ENCODE measurements at places on chromosomes 4 and X.
A peak's percentile ranks its signal among the peaks of the same experiment; 100 is the strongest.

DNA sequence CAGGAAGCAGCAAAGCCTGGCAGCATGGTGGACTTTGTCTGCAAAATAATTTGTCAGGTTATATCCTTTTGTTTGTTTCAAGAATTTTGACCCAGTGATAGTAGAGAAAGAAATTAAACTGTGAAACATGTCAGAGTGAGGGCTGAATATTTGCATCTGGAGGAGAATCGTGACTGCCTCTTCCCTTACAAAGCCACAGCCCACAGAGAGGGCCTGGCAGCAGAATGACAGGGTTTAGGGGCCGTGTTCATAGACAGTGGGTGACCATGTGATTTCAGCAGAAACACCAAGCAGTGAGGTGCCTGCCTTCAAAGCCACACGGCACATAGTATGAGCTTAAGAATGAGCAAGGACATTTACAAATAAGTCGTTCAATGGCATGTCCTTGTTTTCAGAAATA lies 24.4 kb upstream of the PLAC8 start:
- no peak for DNase-seq

- DNase-seq: no peak
Observed at GRCh38 chr4:26163425-26164362, 157.1 kb upstream of the RBPJ start.

- DNase-seq: no peak
Observed at GRCh38 chr4:17665346-17665745, 50.9 kb downstream of the MED28 start.

DNA sequence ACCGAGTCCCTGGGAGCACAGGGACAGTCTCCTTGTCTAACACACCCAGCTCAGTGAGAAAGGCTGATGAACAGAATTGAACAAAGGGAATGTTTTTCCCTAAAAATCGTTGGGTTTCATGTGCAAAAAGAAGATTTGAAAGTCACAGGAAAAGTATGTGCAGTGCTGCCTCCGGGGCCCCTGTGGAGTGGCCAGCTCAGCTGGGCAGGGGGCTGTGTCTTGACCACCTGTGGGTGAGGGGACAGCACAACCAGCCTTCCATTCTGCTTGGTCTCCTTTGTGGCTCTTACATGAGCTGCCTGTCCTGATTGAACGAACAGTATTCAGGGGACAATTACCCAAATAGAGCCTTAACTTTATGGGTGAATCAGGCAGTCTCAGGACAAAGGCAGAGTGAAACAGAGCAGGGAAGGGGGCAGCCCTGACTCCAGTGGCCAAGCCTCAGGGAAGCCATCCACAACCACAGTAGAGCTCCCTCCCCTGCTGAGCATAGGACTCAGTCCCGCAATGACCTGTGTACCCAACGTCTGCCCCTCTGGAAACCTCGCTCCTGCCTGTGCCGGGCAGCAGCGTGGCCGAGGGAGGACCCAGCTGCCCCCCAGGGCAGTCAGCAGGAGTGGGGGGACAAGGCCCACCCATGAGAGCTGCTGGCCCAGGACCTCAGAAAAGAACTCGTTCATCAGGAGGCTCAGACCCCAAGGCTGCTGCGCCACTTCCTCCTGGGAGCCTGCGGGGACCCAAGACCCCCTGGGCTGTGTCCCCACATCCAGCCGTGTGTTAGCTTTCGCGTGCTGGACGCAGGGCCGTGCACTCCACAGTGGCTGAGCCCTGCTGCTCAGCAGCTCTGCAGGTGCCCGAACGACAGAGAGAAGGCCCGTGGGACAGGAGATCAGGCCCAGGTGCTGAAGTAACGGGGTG lies 59.6 kb upstream of the MXD4 start:
- DNase-seq: no peak

- DNase-seq: no peak
Observed at GRCh38 chrX:155314260-155314659, 20.2 kb downstream of the CLIC2 start.

GRCh38 chrX:150513544-150513943 lies 54.9 kb upstream of the MTM1 start:
- no peak for DNase-seq

GRCh38 chr4:187460016-187460415 lies 535.6 kb upstream of the ZFP42 start:
- no peak for DNase-seq

GRCh38 chrX:123324625-123325024 lies 140.5 kb downstream of the GRIA3 start:
- no peak for DNase-seq

DNA sequence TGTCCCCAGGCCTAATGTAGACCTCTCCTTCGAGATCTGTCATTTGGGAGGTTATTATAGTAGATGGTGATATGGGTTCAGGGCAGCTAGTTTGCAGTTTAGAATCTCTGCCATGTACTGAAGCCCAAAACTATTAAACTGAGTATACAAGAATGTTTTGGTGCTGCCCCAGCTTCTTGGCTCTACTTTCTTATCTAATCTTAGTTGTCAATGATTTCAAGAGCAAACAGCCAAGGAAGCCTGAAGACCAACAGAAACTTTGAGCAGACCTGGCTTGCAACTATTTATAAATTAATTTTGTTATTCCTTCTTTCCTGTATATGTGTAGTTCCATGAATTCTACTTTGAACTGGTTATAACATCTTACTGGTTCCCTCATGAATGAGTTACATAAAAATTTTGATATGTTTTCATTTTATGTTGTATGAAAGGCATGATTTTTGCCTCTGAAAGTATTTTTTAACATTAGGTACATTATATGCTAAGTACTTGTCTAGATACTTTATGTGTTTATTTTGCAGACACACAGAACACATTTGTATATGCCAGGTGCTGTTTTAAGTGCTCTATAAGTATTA lies 2.0 kb upstream of the MGST2 start:
- DNase-seq: no peak

DNA sequence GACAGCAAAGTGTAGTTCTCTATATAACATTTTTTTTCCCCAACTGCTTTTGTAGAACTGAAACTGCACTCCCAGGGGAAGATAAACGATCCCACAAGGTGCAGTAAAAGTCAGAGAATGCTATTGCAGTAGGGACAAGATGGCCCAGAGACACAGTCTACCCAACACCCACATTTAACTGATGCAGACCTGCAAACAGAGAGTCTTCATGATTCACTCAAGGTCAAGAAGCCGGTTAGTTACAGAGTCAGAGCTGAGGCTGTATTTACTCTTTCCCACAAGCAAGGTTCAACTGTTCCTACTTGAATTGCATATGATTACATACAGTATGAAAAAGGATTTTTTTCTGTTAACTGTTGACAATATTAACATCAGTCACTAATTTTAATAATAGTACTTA lies 654.6 kb downstream of the IL1RAPL1 start:
- DNase-seq: no peak

- DNase-seq: no peak
Observed at GRCh38 chrX:96483647-96484160, 200.9 kb upstream of the DIAPH2 start.

GRCh38 chrX:125295337-125295736 lies 24.3 kb upstream of the TEX13C start:
- DNase-seq: no peak

DNA sequence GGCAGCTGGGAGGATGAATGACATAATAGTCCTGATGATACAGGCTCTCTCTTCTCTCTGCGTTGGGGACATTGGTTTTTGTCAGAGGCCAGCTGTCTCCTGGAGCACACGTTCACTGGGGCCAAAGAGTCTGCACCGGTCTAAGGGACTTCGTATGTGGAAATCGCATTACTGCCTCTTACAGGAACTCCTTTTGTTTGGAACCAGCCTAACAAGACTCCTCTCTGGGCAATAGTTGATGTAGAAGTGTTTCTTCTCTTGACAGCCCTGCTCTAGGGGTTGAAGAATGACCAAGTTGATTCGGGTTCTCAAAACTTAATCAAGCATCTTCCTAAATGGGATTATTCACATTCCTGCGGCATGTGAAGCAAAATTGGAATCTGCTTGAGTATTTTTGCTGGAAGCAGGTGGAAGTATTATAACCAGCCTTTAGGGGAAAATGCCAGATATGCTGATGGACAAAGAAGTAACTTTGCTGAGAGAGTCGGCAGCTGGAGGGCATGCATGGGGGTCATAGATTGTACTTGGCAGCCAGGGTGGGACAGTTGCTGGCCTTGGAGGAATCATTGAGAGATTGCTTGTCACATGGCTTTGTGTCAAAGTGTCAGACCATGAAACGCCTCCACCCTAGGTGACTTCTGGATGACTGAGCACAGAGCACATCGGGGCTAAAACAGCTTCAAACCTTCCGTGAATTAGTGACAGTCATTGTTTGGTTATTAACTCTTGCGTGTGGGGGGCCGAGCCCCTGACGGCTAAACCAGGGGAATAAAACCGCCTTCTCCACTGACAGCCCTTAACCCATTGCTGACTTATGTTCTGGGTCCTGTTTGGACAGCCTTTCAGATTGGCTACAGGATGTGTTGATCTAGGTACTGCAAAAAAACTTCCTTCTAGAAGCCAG lies 34.4 kb upstream of the SLC34A2 start:
- no peak for DNase-seq

GRCh38 chr4:138330531-138330930 lies 88.4 kb upstream of the SLC7A11 start:
- DNase-seq: no peak

DNA sequence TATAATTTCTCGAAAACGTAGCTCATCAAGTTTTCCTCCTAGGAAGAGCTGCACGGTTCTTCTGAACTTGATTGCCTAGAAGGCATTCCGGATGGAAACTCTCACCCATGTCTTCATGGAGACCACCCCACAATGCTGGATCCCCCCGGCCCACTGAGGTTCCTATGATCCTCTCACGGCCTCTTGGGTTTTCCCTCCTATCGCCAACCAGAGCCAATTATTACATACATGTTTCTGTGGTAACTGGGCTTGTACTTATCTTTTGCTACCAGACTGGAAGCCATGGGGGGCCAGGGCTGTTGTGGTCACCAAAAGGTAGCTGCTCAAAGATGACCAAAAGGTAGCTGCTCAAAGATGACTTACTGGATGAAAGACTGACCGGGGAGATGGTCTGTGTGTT lies 131.5 kb downstream of the AFAP1 start:
- DNase-seq: no peak

DNA sequence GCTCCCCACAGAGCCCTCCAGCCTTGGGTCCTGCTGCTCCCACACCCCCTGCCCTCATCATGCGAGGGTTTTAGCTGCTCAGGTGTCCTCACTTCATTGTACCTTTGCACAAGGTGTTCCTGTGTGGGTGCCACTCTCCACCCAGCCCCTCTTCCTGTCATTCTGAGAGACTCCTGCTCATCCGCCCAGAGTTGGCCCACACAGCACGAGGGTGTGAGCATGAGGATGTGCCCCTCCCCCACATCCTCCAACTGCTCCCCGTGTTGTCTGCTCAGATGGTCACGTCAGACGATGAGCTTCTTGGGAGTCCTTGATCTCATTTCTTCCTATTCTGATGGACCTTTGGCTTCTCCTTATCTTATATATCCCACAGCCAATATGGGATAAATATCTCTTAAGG lies 53.2 kb downstream of the HTT-AS start:
- DNase-seq: no peak

GRCh38 chr4:105293360-105293759 lies 146.7 kb downstream of the TET2 start:
- DNase-seq: no peak

DNA sequence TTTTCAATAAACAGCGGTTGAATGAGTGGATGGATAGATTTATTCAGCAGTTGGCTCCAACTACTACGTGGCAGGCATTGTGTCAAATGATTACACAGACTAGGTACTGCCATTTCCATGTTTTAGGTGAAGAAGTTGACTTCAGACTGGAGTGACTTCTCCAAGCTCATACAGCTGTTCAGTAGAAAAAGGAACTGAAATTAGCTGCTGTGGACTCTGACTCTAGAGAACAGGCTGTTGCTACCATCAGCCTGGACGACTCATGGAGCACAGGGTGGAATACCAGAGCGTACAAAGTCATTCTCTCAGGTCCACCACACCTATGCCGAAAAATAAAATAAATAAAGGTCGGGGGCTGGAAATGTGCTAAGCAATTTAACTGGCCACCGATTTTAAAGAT lies 45.3 kb downstream of the TENM3 start:
- no peak for DNase-seq

DNA sequence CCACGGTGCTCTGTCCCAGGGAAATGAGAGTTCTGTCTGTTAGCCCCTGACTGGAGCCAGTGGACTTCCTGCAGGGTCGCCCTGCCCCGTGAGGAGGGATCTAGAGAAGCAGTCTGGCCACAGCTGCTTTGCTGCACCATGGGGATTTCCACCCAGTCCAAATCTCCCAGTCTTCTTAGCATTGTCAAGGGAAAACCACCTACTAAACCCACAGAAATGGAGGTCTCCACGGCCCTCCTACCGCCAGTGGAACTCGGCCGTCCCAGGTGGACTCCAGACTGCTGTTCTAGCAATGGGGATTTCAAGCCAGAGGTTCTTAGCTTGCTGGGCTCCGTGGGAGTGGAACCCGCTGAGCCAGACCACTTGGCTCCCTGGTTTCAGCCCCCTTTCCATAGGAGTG lies 133.3 kb upstream of the PCDH7 start:
- DNase-seq: no peak

DNA sequence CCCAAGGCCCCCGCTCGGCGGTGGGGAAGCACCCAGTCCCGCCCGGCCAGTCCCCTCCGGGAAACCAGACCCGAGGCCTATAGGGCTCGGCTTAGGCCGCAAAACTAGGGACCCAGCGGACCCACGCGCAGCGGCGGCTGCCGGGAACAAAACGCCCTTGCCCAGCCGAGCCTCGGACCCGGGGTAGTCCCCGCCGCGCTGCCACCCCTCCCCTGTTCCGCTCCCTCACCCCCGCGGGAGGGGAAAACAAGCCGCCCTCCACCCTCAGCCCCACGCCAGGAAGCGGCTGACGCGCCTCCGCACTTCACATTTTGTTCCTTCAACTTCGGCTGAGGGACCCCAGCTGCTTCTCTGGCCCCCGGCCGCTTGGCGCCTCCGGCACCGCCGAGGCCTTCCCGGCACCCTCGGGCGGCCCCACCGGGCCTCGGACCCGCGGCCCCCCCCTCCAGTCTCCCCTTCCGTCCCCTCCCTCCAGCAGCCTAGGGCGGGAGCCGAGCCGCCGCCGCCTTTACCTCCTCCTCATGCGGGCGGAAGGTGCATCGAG lies 694 bp downstream of the PDS5A start:
- peak; percentile 46 for DNase-seq

GRCh38 chr4:18917689-18918088 lies 896.1 kb upstream of the LCORL start:
- no peak for DNase-seq

GRCh38 chr4:37662251-37662650 lies 23.9 kb downstream of the RELL1 start:
- DNase-seq: no peak

Measured in stimulated activated CD4-positive, alpha-beta T cell treated with anti-CD3 and anti-CD28 coated beads, Interleukin-1b, Interleukin-23, amount 100 ng/mL, for 4 hours (primary cell).